ENCODE measurements at places on chromosomes 6 and 20.

- peak; percentile 40 for DNase-seq
Measured at GRCh38 chr20:3935295-3935955, 46.2 kb downstream of the PANK2 start.

DNA sequence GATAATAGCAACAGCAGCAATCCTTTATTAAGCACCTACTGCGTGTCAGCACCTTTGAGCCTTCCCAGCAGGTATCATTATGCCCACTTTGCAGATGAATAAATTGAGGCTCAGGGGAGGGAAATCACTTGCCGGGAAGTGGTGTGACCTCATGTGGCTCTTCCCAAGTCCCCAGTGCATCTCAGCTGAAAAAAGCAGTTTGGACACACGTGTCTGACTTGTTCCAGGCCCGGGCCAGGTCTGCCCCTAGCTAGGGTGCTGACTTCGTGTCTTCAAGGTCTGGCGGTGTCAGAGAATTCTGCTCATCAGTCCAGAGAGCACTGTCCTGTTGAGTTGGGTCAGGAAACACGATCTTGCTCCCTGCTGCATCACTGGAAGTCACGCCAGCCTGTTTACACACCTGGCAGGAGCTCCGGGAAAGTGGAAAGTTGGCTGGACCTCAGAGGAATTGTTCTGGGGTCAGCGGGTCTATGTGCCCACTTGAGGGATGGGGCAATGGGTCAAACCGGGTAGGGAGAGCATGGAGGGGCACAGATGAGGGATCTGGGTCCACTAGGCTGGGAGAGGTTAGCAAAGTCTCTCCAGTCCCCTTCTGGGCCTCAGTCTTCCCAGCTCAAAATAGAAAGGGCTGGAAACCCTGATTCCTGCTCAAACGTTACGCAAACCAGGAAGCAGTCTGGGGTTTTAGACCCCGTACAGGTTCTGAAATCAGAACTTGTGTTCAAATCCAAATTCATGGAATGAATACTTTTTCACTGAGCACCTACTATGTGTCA is 10.5 kb downstream of the SLC13A3 start:
- no peak for DNase-seq

DNA sequence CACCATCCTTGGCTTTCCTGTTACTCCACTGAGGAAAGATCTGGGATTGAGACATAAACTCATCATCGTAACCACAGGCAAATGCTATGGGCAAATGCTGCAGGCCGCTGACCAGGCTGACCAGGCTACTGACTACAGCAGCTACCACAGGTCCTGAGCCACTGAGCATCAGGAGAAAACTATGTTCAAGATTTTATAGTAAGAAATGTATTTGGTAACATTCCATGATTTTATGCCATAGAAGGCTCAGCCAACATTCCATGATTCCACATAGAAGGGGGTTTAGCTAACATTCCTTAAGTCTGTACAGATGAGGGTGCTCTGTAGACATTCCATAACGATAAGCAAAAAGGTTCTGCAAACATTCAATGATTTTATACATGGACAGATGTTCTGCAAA is 16.1 kb upstream of the B4GALT5 start:
- DNase-seq, result peak; percentile 35

GRCh38 chr6:96687121-96687520 is 124.2 kb downstream of the FHL5 start:
- no peak for DNase-seq

GRCh38 chr6:148263010-148263409 is 79.6 kb upstream of the SASH1 start:
- DNase-seq, result no peak

DNA sequence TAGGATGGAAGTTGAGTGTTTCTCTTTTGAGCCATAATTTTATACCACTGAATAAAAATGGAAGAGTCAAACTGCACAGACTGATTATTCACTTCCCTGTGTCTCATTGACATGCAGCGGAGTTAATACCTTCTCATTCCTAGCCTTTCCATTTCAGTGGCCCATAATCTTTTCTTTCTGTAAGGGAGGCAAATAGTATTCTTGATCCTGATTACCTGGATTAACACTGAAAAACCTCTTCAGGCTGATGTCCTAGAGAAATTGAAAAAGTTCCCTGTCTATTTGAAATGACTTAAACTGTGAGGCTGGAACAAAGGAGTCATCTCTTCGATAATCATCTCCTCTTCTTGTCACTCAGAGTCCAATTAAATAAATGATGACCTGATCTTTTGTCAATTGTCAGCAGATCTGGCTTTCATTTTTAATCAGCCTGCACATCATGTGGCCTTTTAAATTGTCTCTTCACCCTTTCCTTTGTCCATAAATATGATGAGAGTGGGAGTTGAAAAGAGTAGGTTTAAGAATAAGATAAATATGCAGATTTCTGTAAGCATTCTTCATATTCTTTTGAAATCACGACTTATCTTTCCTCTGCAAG is 713.0 kb downstream of the EPM2A start:
- DNase-seq, result no peak

DNA sequence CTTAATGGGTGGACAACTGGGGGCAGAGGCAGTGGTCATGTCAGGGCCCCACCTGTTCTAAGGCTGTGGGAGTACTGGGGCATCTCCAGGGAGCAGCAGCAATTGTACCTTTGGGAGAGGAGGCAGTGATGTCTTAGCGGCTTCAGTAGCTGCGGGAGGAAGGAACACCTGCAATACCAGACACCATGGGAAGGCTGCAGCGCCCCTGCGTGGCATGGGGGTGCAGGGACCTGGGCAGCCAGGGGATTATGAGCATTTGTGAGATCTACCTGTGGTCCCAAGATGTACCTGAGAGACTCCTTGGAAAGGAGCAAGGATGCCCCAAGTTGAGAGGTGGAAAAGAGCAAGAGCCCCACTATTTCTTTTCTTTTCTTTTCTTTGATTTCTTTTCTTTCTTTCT is 112.1 kb upstream of the GPR6 start:
- no peak for DNase-seq

DNA sequence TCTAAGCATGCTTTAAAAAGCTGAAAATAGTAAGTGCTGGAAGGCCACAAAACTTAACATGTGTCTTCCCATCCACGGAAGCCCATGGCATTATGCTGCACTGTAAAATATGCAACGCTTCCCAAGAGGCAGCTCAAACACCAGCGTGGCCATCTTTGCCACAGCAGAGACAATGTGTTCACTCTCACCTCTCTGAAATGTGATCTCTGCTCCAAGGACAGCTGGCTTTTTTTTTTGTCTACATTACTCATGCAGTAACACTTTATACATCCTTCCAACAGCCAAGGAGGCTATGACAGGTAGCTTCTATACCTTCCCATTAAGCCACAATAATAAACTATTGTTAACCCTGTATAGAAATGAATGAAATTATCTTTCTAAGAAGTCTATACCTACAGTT is 49.2 kb downstream of the BLOC1S5 start:
- DNase-seq, result no peak

- peak; percentile 60 for DNase-seq
Measured at GRCh38 chr20:63580796-63581461, 6.9 kb upstream of the HELZ2 start.

DNA sequence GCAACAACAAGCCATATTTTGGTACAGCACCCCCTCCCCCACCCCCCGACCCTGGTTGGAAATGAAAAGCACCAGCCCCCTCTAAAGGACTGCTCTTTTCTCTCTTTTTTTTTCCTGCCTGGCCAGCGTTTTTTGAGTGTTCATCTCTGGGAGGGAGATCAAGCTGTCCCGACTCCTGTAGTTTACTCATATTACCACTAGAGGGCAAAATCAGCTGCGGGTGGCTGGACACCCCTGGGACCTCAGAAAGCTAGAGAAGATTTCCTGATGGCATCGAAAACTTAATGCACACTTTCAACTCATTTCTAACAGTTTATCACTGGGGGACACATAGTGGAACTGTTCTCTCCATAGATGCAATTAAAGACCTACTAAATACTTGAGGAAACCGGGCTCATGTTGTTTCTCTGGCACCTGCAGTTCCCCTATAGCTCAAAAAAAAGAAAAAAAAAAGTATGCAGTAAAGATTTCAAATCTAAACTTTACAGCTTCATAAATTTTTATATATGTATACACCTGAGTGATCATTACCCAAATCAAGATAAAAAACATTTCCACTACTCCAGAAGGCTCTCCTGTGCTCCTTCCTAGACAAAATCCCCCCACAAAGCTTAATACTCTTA is 24.4 kb downstream of the CNBD2 start:
- DNase-seq, result peak; percentile 63

- DNase-seq, result peak; percentile 72
Measured at GRCh38 chr6:43809417-43810305, 39.6 kb downstream of the VEGFA start.

DNA sequence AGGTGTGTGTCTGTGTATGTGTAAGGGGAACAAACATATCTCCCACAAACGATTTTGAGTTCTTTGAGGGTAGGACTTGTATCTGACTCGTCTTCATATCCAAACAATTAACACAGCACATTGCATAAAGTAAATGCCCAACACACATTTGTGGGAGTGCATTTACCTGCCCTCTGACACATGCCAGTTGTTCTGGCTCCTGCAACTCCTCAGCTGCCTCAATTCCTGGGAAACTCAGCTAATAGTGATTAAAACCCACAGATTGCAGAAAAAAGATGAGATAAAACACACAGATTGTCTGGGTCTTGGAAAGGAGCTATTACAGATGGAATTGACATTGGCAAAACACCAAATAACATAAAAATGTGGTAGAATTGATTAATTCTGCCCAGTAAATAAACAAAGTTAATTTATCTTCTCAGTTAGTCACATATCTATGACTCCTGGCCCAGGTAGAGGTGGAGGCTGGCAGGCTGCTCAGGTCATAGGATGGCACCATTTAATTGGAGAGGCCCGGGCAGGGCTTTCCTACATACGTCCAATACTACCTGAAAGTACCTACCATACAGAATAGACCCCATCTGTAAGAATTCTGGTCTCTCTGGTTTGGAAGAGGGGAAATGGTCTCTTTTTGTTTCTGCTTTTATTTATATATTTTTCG is 71.5 kb upstream of the IFNGR1 start:
- no peak for DNase-seq

DNA sequence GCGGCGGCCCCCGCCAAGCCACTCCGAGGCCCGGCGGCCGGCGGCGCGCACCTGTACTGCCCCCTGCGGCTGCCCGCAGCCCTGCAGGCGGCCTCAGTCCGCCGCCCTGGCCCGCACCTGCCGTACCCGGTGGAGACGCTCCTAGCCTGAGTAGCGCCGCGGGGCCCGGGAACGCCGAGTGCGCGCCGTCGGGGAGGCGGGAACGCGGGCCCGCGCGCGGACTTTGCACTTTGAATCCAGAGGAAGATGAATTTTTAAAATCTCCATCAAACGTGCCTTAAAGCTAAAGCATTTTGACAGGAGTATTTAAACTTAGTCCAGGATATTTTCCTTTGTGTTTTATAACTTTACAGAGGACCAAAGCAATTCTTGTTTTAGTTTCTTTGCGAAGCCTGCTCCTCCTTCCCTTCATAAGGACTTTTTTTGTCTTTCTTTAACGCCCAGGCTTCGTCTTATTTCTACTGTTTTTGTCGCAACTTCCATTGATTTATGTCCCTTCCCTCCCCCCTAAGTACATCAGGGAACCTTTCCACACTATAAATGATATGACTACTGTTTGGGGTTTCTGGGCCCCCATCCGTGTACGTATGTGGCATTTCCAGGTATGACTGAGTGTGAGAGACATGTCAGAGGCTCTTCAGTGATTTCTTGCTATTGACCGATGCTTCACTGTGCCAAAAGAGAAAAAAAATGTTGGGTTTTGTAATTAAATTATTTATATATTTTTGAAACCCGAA is 2.0 kb downstream of the FOXQ1 start:
- DNase-seq, result no peak

DNA sequence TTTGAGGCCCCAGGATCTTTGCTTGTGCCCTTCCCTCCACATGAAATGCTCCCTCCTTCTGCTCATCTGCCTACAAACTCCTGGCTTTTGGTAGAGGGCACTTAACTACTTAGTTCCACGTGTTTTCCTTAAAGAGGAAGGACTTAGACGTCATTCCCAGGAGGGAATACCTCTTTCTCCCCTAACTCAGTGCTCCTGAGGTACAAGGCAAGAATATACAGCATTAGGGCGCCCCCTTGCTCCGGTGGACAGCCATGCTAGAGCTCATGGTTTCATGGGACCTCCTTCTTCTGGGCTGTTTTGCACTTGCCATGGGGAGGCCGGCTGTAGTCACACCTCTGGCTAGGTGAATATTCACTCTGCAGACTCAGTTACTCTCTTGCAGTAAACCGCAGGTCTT is 93.8 kb upstream of the LY86 start:
- peak; percentile 5 for DNase-seq

GRCh38 chr6:155183095-155183494 is 80.7 kb upstream of the CLDN20 start:
- DNase-seq, result no peak

GRCh38 chr20:46642969-46643343 is 8.3 kb downstream of the SLC13A3 start:
- DNase-seq, result no peak

DNA sequence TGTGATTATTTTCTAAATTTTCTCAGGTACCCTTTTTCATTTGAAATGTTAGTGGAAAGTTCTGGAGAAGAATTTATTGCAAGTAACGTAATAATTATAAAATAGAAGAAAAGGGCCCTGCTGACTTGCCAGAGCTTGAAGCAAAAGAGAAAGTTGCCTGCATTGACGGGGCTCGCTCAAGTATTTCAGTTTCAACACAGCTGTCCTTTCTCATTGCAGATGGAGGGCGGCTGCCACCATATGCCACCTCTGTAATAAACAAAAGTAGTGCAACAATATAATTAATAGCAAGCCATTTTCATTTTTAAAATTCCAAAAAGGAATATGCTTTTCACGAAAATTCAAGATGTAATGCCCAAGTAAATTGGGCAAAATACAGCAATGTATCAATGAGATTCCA is 246.2 kb downstream of the PACRG start:
- no peak for DNase-seq

DNA sequence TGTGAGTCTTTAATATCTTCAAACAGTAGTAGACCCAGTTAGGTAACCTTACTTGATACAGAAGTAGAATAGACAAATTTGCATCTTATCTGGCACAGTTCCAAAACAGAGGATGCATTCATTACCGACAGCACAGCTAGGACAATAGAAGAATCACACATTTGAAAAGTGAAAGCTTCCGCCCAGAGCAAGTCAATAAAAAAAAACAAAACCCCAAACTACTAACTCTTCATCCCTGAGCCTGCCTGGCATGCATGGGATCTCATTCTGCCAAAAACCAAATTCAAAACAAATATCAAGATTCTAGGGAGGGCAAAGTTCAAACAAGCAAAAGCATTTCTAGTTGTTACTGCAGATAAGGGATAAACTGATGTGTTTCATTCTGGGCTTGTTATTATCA is 235.4 kb downstream of the BTBD9 start:
- no peak for DNase-seq
